ENCODE measurements at places on chromosomes 5 and 9. TPM values are rescaled to one million over a fixed set of nuclear protein-coding genes. Genes with fewer than 3 reads are reported as not detected.

Gene RNF145
- total RNA-seq: 64.4 TPM

Gene SELENOP
- 103 TPM for total RNA-seq

DNA sequence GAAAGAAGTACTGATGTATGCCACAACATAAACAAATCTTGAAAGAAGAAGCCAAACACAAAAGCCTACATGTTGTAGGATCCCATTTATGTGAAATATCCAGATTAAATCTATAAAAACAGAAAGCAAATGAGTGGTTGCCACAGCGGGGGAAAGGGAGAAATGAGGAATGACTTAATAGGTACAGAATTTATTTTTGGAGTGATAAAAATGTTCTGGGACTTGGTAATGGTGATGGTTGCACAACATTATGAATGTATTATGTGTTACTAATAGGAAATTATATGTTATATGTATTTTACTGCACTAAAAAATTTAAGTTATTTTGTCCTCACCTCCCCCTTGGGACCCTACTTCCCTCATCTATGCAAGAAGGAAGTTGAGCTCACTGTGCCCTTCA lies 16.4 kb upstream of the TTC1 start:
- no peak for DNase-seq

DNA sequence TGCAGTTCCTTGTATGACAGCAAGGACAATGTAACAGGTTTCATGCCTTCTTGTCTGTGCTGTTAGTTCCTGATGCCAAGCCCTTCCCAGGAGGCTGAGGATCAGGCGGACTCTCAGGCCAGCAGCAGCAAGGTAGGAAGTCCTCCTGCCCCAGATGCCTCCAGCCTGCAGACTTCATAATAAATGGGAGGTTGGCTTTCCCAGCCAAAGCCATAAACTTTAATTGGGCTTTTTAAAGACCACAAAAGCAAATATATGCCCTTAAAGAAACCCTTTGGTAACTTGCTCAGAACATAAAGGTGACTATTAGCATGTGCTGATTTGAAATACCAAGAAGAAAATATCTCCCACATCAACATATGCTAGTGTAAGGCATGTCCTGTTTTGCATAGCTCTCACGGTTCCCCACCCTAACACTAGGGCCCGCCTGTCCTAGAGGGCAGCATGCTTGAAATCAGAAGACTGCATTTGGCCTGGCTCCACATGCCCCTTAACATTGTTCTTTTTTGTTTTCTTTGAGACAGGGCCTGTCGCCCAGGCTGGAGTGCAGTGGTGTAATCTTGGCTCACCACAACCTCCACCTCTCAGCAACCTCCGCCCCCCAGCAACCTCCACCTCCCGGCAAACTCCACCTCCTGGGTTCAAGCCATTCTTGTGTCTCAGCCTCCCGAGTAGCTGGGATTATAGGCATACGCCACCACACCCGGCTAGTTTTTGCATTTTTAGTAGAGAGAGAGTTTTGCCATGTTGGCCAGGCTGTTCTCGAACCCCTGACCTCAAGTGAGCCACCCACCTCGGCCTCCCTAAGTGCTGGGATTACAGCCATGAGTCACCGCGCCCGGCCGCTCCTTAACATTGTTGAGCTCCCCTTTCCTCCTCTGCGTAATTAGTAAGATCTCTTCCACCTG lies 44.6 kb upstream of the FCN1 start:
- DNase-seq: no peak

GRCh38 chr9:134055981-134056461 lies 11.8 kb downstream of the BRD3 start:
- DNase-seq: peak; percentile 89
